HuH-7 (cell line): ENCODE measurements at places on chromosomes 7 and 10.
A peak's percentile ranks its signal among the peaks of the same experiment; 100 is the strongest.

DNA sequence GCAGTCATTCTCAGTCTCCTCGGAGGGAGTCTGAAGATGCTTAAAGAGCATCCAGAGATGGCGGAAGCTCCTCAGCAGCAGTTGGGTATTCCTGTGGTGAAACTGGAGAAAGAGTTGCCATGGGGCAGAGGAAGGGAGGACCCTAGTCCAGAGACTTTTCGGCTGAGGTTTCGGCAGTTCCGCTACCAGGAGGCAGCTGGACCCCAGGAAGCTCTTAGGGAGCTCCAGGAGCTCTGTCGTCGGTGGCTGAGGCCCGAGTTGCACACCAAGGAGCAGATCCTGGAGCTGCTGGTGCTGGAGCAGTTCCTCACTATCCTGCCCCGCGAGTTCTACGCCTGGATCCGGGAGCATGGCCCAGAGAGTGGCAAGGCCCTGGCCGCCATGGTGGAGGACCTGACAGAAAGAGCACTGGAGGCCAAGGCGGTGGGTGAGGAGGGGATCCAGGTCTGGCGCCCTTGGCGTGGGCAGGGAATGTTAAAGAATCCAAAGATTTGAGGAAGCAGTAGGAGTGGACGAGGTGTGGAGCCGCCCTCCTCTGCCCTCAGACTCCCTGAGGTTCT is 2.9 kb downstream of the ZSCAN25 start:
- DNase-seq: no peak

- DNase-seq: no peak
Measured at GRCh38 chr10:21969326-21970287, 33.9 kb downstream of the DNAJC1 start.

GRCh38 chr7:46173476-46174195 is 252.6 kb upstream of the IGFBP3 start:
- no peak for DNase-seq

- DNase-seq: no peak
Measured at GRCh38 chr10:96626795-96627194, 40.0 kb upstream of the TM9SF3 start.

GRCh38 chr7:109926738-109927137 is 1164.2 kb upstream of the LRRN3 start:
- no peak for DNase-seq

DNA sequence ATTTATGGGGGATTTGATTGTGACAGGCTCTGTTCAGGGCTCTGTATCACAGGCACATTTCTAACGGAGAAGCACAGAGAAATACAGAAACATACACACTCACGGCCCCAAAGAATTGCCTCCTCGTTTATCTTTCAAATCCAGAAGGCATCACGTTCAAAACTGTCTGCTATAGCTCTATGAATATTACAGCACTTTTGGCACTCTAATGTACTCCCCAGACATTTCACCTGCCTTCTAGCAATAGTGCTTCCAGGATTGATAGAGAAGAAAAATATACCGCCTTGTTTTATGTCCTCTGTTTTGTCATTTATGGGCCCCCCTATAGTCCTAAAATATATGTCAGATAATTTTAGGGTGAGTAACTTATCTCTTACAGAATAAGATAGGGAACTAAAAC is 947.5 kb downstream of the ANKRD7 start:
- no peak for DNase-seq

- DNase-seq: no peak
Measured at GRCh38 chr7:140144821-140145220, 32.0 kb downstream of the KDM7A start.

- no peak for DNase-seq
Measured at GRCh38 chr10:125489731-125490130, 193.2 kb downstream of the TEX36 start.

- DNase-seq: no peak
Measured at GRCh38 chr10:1605121-1605520, 132.2 kb downstream of the ADARB2 start.

DNA sequence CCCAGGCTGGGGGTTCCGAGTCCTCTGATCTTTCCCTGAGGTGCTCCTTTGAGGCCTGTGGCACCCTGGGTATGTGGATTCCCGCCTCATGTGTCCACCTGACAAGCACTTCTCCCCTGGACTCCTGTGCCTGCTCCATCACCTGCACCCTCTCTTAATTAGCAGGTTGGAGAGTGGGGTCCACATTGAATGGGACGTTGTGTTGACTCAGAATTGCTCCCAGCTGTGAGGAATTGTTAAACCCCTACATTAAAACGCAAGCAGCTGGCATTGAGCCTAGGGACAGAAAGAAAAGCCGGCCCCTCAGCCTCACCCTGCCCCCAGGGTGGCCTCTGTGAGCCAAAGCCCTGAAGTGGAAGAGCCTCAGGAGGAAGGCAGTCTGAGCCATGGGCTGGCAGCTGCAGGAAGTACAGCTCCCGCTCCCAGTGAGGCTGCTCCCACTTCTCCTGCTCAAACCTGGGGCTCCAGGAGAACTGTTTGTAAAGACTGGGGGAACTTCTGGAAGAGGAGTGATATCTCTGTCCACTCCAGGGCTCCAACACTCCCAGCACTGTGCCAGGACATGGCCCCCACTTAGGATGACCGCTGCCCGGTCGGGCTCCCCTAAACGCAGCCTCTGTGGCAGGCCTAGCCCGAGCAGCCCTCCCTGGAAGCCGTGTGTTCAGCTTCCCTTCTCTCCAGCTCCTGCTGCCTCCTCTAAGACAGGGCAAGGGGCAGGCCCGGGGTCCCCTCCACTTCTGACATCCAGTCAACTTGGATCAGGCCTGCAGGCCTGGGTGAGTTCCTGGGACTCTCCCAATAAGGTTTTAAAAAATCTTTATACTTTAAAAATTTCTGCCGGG is 1.8 kb upstream of the OPN4 start:
- no peak for DNase-seq

DNA sequence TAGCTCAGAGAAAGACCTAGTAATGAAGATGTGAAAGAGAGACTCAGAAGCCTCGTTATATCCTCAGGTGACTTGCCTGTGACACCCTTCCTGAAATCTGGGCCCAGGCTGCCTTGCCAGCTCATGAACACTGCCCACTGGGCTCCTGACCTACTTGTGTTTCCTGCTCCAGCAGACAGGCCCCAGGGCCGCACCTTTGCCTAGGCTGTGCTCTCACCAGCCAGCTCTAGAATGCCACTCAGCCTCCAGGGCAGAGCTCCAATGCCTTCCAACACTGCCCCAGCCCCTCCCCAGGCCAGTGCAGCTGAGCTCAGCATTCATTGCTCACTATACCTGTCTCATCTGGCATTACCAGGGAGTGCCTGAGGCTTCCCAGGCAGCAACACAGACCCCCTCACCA is 94.3 kb downstream of the DLG5 start:
- DNase-seq: no peak

GRCh38 chr10:2425320-2425719 is 642.0 kb upstream of the PFKP start:
- no peak for DNase-seq

DNA sequence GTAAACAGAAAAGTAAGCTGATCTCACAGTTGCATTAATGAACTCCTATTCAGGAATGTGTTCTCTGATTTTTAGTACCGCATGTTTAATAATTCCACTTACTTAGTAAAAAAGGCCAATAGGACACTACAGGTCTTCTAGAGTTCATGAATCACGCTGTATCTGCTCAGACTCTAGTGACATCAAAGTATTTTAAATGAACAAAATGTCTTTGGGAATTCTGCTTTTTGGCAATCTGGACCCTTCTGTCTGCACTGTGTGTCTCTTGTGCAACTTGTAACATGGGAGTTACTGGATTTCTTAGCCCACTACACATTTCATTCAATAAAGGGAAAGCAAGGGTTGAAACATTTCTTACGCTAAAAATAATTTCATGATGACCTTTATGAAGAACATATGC is 50.2 kb downstream of the RABGEF1 start:
- no peak for DNase-seq

DNA sequence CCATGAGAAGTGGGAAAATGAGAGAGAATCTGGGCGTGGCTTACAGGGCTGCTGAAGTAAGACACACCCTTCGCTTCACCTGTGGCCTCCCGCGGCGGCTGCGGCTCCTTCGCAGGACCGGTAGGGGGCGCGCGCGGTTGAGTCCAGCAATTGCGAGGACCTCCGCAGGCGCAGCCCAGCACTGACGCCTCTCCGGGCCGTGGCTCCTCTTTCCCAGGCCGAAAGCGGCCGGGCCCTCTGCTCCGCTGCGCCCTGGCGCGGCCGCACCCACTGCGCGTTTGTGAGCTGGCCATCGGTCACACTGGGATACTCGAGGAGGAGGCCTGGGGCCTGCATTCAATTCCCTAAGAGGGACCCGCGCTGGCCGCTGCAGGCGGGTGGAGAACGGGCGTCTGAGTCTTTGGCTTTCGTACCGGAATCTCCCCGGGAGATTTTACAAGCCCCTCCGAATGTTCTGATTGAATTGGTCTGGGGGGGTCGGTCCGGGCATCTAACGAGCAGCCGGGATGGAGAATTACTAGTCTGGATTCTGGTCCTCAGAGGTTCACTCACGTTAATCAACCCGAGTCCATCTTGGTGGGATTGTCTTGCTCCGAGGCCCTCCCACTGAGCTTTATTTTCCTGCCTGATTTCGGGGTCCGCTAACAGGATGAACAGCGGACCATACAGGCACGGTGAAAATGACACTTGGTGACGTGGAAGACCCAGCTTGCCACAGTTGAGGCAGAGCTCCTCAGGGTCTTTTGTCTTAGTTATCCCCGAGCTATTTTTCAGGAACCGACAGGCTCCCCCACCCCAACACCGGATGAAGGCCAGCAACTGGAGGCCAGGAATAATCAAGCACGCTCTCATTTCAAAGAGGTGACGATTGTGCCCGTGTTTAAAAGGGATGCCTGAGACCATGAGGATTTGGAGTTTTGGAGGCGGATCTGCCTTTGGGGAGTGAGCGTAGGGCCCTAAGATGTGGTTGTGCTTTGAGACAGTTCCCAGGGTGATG is at the start of gene LRRD1:
Gene LRRD1 (minus strand): TSS at position 215 of the 997 bp plus-strand sequence. CDS start 13,940 bp downstream, outside the sequence.
- peak; percentile 83 for DNase-seq

DNA sequence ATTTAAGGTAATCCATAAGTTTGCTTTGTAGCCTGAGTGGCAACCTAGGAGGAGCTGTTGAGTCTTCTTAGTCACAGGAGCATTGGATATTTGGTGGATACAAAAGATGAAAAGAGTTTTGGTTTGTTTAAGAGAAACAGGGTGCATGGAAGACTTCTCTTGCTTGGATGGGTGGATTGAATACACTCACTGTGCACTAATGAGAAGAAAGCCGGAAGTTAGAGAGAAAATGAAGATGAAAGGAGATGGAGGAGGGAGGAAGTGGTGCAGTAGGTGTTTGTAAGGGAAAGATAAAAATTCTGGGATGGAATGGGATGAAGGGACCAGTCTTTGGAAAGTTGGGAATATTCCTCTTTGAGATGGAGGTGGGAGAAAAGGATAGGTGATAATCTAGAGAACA is 7.7 kb downstream of the MDFIC start:
- DNase-seq: no peak

- no peak for DNase-seq
Measured at GRCh38 chr10:351770-352334, 216.6 kb downstream of the ZMYND11 start.

DNA sequence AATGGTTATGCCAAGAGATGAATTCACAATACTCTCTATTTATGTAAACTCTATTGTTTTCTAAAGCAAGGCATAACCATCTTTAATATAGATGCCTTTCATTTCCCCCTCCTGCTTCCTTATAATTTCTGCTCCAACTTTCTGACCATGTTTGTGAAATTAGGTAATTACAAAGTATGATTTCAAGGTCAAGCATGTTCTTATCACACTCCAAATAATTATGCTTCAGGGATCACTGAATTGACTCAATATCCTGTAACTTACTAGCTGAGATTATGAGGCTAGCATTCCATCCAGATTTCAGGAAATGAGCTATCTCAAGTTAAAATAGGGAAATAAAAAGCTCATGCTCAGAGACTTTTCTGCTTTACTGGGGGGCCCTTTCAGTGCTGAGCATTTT is 655.9 kb upstream of the IGFBP3 start:
- DNase-seq: no peak

DNA sequence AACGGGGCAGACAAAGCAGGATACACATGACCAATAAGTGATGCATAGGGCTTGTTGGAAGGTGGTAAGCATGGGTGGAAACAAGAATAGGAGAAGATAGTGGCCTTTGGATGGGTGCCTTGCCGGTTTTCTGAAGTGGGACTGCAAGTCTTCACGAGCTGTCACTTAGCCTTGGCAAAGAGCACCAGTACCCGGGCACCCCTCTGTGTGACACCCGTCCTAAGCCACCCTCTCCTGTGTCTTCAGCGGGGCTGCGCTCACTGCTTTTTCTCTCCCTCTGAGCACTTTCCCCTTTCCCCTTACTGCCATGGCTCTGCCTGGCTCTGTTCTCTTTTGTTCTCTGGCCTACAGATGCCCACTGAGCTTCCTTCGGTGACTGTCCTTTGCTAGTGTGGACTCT is 399.7 kb upstream of the MKI67 start:
- DNase-seq: no peak

DNA sequence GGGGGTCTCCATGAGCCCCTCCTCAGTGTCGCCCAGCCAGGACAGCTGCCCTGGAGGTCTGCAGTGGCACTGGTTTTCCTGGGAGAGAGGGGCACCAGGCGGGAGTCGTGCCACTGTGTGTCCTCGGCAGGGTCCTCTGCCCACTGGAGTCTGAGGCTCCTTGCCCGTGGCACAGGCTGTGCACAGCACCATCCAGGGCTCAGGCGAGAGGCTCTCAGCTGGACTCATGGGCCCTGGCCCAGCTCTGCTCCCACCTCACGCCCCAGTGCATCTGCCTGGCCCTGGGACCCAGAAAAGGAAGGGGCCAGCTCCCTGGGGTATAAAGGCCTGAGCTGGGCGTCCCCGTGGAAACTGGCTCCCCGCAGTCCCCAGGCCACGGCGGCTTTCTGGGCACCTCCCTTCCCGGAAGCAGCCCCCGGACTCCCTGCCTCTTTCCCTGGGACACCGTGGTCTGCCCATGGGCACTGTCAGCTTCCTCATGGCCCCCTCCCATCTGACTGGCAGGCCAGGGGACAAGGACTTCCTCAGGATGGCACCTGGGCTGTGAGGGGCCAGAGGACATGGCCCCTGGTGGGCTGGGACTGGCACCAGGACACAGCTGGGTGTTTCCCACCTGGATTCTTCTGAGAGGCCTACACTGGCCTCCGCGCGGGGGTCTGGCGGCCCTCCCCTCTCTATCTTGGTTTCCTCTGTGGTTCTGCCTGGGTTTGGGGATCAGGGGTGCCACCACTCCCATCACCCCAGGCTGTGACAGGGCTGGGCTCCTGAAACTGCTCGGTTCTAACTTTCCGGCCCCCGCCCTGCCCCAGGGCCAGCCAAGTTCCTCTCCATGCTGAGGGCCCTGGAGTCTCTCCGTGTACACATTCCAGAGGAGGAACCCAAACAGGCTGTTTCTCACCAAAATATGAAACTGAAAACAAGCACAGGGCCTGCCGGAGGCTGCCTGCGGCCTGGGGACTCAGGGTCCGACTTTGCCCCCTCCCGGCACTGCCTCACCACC is 5.5 kb downstream of the FOXL3 start:
- no peak for DNase-seq

DNA sequence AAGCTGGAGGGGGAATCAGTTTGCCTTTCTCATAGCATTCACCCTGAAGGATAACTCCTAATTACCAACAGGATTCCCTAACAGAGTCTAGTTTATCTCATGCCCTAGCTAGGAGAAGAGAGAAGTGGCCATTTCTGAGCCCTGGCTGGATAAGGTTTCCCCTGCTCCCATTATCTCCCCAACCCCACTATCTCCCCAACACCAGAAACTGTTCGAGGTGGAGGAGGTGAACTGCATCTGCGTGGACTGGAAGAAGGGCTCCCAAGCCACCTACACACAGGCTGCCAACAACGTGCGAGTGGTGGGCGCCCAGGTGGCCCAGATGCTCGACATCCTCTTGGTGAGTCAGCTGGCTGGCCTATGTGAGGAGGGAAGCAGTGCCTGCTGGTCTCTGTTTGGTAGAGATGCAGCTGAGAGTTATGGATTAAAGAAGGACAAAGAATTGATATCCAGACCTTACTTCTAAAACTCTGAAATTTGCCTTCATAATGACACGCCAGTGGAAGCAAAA is 3.8 kb downstream of the PNLIPRP1 start:
- no peak for DNase-seq
